ENCODE measurements at places on chromosomes 4 and X.

GRCh38 chr4:58192217-58192616 is 1082.0 kb upstream of the IGFBP7 start:
- DNase-seq: no peak

DNA sequence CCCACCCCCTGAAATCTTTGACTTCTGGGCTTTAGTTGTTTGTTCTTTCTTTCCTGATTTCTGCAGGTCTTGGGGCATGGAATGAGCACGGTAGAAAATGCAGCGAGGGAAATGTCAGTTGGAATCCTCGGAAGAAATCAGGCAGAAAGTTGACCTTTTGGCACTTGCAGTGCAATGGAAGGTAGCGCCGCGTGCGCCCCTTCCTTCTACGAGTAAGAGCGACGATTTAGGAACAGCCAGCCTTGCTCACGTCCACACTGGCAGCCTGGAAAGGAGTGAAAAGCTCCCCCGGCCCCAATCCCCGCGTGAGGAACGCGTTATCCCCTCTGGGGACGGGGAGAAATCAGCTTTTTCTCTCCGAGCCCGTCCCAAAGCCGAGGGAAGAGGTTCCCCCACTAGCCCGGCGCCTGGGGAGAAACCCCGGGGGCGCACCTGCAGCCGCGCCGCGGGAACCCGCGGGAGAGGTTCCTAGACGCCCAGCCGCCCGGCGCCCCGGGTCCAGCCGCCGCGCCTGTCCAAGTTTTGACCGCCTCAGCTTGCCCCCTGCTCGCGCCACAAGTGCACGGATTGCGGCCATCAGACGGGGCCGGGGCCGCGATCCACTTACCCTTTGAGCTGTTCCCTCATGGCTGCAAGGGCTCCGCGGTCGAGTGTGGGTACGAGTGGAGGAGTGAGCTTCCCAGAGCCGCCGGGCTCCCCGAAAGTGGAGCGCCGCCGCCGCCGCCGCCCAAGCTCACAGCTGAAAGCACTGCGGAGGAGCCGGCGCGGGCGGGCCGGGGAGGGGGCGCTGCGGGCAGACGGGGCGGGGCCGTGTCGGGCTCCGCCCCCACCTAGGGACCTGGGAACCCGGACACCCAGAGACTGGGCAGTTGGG is 194.6 kb upstream of the FTHL17 start:
- no peak for DNase-seq

GRCh38 chr4:152693871-152694270 is 14.1 kb upstream of the TMEM154 start:
- no peak for DNase-seq

GRCh38 chr4:38315286-38315685 is 348.7 kb upstream of the KLF3 start:
- no peak for DNase-seq

GRCh38 chrX:153662266-153662665 is 11.3 kb downstream of the PNCK start:
- DNase-seq: peak; percentile 20

DNA sequence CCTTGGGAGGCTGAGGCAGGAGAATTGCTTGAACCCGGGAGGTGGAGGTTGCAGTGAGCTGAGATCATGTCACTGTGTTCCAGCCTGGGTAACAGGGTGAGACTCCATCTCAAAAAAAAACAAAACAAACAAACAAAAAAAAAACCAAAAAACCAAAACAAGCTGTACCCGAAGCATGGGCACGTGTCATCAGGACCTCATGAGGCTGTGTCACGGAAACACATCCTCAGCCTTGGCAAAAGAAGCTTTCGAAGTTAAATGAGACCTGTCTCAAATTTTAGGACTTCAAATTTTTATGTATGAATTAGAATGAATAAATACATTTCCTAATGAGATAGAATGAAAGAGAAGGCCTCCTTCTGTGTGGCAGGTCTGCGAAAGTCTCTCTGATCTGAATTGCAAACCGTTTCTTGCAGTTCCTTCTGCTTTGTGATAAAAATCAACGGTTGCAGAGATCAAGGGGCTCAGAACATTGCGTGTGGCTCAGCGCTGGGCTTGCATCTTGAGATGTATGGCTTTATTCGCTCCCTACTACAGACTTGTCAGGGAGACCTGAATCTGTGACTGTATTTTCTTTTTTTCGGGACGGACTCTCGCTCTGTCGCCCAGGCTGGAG is 19.5 kb upstream of the CRLF2 start:
- no peak for DNase-seq

DNA sequence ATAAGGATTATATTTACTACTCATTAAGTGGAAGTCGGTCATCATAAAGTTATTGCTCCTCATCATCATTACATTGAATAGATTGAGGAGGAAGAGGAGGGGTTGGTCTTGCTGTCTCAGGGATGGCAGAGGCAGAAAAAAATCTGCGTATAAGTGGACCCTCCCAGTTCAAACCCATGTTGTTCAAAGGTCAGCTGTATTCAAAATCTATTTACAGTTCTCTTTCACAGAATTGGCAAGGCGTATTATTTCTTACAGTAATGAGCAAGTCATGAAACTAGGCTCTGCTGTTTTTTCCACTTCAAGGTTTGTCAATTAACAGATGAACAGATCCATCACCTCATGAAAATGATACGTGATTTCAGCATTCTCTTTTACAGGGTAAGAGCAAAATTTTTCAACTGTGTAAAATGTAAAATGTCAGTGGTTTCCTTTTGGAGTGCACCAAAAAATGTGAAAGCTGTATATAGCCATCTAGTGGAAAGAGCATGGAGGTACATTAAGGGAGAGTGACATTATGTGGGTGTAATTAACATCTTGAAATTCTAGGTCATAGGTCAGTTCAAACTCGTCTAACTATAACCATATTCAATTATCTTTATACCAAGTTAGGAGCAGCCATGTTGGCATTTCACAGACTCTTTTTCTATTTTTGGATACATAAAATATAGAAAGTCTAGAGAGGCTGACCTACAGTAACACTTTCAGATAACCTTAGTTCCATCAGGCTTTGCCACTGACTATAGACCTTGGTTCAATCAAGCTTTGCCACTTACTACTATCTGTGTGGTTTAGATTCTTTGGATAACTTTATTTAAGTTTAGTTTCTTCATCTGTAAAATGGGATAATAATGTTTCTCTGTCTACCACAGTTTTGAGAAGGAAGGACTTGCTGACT is 30.1 kb downstream of the NEIL3 start:
- DNase-seq: peak; percentile 70

- DNase-seq: peak; percentile 87
Observed at GRCh38 chr4:88027611-88028608, 20.5 kb downstream of the PKD2 start.

- no peak for DNase-seq
Observed at GRCh38 chr4:156280686-156281085, 327.0 kb upstream of the CTSO start.

DNA sequence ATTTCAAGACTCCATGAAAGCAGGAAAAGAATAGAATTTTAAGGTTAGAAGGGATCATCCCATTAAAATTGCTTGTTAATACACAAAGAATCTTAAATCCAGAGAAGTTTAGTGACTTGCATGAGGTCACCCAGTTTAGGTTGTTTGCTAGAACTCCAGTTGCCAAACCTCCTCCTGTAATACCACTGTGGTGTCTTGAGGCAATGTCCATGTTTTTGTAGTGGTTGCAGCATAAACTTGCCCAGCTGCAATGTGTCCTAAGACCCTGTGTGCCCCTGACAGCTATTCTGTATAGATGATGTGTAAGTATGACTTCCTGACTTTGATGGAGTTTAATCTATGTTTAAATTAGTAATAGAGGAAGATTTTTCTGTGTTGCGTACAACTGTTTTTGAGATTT is 6.3 kb downstream of the SFRP2 start:
- DNase-seq: peak; percentile 23

DNA sequence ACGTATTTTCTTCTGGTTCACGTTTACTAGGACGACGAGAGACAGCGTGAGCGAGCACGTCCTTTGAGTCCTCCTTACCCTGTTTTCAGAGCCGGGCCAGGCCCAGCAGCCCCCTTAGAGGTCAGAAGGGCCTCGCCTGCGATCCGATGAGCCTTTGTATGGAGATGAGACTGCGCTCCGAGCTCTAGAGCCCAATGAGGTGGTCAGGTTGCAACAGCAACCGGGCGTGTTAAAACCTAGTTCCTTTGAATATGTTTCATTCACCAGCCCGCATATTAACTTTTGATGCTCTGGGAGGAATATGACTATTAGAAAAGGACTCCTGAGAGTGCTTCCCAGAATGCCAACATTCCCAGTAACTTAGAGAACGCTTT is 55.6 kb upstream of the TADA2B start:
- peak; percentile 31 for DNase-seq

DNA sequence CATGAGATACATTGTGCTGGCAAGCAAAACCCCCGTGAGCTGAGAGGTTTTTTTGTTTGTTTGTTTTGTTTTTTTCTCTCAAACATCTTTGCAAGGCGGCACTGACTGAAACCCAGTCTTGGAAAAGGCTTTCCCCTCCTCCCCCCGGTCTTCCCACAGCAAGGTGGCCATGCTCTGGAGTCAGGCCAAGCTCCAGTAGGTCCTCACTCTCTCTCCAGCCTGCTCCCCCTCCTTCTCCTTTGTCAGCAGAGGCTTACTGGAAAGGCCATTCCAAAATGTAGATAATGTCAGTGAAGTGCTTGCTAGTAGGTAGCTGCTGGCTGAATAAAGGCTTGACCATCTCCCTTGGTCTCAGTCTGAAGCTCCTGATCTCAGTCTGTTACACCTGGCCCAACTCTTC is 32.6 kb downstream of the FRMPD3 start:
- no peak for DNase-seq

DNA sequence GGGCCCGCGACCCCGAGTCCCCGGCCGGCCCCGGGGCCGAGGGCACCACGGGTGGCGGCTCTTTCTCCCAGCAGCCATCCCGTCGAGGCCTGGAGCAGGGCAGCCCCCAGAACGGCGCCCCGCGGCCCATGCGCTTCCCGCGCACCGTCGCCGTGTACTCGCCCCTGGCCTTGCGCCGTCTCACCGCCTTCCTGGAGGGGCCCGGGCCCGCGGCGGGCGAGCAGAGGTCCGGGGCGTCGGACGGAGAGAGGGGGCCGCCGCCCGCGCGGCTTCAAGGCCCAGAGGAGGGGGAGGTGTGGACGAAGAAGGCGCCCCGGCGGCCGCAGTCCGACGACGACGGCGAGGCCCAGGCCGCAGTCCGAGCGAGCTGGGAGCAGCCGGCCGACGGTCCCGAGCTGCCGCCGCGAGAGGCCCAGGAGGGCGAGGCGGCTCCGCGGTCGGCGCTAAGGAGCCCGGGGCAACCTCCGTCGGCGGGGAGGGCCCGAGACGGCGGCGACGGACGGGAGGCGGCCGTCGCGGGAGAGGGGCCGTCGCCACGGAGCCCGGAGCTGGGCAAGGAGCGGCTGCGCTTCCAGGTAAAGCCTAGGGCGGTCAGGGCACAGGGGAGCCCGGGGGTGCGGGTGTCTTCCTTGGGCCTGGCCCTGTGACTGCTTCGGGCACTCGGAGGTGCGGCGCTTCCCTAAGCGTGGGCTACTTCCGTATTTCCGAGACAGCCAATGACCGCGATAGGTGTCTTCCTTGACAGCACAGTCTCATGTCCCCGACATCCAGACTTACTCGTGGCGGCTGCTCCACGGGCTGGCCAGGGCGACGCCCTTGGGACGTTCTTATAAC is 845 bp downstream of the ZAR1 start:
- DNase-seq: no peak

DNA sequence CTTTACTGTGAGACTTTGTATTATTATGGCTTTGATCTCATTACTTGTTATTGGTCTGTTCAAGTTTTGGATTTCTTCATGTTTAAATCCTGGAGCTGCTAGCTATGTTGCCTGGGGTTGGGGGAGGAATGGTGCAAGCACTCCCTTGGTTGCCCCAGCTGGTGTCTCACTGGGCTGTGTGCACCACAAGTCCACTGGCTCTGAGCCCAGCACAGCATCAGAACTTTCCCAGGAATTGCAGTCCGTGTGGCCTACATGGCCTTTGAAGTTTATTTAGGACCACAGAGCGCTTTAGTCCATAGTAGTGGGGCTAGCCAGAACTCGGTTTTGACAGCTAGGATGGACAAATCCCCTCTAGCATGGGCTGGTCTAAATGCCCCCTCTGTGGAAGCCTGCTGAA is 278.8 kb upstream of the RPS6KA3 start:
- peak; percentile 16 for DNase-seq

DNA sequence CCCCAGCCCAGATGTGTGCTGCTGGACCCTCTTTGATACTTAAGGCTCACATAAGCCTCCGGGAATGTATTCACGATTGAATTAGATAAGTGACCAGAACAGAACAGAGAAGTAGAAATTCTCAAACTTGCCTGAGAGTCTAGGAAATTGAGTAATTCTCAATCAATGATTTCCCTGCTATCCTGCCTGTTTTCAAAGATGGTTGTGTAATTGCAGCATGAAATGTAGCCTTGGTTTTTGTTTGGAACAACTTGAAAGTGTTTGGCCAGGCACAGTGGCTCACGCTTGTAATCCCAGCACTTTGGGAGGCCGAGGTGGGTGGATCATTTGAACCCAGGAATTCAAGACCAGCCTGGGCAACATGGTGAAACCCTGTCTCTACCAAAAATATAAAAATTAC is 41.2 kb downstream of the TNIP2 start:
- peak; percentile 12 for DNase-seq

GRCh38 chrX:104318330-104319009 is 63.7 kb upstream of the ESX1 start:
- DNase-seq: peak; percentile 52

DNA sequence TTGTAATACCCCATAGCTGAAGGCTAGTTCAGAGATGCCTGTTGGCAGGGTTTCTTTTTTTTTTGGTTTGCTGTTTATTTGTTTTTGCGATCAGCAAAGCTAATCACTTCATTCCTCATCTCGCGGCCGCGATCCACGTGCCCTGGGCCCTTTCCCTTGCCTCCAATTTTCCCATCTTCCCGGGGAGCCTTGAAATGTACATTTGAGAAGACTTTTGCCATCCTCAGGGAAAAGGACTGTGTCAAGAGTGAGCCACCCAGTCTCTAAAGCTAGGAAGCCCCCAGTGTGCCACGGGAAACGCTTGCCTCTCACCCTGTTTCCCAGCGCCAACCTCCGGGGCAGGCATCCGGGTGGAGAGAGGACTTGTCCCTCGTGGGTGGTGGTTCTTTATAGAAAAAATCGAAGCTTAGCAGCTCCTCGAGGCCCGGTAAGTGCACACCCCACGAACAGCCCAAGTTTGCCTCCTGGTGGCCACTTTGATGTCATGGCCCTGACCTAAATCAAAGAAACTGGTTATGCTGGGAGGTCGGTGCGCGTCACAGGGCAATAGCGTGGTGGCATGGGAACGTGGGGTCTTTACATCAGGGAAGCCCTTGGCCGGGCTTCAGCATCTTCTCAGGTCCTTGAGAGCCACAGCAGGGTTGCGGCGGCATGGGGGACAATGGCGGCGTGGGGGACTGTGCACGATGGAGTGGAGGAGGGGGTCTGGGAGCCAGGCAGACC is 42.0 kb downstream of the MAP7D3 start:
- DNase-seq: peak; percentile 75

DNA sequence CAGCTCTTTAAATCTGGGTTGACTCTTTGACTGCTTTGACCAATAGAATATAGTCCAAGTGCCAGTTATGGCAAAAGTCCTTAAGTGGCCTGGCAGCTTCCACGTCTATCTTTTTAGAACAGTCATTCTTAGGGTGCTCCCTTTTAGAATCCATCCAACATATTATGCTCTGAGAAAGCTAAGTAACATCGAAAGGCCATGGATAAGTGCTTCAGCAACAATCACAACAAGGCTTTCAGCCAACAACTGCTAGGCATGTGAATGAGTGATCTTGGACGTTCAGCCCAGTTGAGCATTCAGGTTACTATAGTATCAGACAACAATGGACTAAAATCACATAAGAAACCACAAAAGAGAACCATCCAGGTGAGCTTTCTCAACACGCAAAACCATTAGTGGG is 818.7 kb downstream of the DMD start:
- DNase-seq: no peak
